CD4-positive, alpha-beta T cell treated with Interleukin-2 at 100 ng/mL for 4 hours (primary cell): ENCODE measurements at places on chromosomes 2 and 18.

GRCh38 chr2:134081238-134081938, 172.5 kb upstream of the MGAT5 start:
- DNase-seq: no peak

DNA sequence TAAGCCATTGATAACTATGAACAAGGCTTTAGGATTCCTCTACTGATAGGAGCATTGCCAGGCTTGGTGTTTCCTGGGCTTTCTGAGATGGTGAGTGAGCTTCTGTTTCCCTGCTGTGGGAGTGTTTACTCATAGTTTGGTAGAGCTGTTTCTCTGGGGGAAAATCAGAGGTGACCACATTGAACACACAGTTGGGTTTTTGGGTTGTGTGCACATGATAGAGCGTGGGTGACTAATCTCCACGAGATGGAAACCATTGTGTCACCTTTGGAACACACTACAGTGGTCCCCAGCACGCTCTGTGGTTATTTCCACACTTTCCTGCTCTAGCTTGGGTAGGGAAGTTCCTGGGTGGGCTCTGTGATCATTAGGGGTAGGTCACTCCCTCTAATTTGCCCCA, 5.4 kb downstream of the IL1R1 start:
- DNase-seq: no peak

DNA sequence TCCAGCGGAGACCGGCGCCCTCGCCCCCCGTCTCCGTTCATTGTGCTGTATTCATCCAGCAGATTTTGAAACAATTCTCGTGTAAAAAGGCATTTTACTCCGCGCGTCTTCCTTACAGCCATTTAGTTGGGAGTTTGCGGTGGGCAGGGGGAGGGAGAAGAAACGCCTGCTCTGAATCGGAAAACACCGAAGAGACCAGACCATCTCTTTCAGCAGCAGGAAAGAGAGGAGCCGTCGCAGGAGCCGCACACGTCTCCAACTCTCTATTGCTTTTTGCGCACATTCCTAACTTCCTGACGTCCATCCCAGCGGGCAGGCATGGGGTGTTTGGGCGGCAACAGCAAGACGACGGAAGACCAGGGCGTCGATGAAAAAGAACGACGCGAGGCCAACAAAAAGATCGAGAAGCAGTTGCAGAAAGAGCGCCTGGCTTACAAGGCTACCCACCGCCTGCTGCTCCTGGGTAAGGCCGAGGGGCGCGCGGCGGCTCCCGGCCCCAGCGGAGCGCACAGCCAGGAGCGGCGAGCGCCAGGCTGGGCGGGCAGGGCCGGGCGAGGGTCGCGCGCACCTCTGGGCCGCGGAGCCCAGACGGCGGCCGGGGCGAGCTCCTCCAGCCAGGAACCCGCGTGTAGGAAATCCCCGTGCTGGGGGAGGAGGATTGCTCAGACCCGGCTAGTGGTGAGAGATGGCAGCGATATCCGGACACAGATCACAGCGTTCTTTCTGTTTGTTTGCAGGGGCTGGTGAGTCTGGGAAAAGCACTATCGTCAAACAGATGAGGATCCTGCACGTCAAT, 63.2 kb downstream of the GNAL start:
- DNase-seq: no peak

- no peak for DNase-seq
Measured at GRCh38 chr2:238790833-238791230, 57.1 kb upstream of the TWIST2 start.

DNA sequence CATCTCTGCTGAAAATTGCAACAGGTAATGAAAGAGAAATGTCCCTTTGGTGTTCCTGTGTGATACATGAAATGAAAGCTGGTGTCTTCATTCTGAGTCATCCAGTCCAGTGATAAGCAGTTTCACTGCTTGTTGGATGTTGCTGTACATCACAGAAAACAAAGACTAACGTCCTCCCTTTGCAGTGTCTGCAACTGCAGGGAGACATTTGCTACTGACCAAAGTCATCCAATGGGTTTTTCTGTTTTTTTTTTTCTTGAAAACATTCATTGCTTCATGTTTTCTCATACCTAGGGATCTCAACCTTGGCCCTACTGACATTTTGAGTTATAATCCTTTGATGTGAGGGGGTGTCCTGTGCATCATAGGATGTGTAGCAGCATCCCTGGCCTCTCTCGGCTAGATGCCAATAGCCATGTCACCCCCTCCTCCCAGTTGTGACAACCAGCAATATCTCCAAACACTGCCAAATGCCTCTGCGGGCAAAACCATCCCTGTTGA, 63.6 kb upstream of the FZD5 start:
- no peak for DNase-seq

- DNase-seq: no peak
Measured at GRCh38 chr2:187459256-187459655, 11.2 kb upstream of the CALCRL start.

DNA sequence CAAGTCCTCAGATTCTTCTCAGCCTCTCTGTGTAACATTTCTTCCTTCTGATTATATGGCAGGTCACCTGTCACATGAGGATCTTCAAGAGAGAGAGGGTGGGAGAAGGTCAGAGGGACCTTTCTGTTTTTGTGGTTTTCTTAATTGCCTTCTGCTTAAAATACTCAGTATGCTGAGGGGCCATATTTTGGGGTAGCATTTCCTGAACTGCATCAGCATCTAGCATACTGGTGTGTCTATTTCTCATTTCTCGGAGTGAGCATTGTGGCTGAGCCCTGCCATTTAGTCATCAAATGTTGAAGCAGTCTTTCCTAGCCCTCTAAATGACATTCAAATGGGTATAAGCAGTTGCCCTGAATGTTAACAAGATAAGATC, 162.7 kb downstream of the MYO3B start:
- no peak for DNase-seq

DNA sequence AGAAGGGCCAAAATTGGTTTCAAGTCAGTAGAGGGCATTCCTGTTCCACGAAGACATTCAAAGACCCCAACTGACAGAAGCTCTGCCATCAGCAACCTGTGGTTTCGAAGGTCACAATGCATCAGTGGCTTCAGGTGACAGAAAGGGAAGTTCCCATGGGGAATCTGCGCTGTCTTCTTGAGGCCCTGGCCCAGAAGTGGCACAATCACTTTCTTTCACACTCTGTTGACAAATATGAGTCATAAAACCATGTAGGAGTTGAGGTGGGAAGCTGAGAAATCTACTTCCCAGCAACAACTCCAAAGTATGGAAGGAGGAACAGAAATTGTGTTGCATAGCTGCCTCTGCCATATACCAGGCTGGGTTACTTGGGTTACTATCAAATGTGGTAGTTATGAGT, 621.1 kb upstream of the FANCL start:
- DNase-seq: no peak

- DNase-seq: no peak
Measured at GRCh38 chr18:79570266-79571201, 109.1 kb upstream of the CTDP1 start.

- no peak for DNase-seq
Measured at GRCh38 chr2:37244017-37244416, 12.6 kb downstream of the NDUFAF7 start.

- no peak for DNase-seq
Measured at GRCh38 chr2:175926272-175926671, 75.8 kb downstream of the LNPK start.

- DNase-seq: no peak
Measured at GRCh38 chr18:48402953-48403352, 6.2 kb downstream of the ZBTB7C start.

DNA sequence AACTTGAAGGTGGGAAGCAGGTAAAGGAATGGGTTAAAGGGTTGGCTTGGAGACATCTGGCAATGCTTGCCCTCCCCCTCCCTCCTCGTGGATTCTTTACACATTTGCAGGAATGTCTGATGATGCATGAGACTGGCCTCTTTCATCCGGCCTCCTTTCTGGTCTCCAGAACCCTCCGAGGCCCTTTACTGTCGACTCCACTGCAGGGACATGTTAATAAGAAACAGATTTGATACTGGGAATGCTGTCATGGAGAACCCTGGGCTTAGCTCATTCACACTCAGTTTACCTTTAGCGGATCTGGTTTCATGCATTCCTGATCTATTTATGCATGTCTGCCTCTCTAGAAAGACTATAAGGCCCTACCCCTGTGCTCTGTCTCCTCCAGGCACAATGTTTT, 238.7 kb downstream of the TGIF1 start:
- no peak for DNase-seq

DNA sequence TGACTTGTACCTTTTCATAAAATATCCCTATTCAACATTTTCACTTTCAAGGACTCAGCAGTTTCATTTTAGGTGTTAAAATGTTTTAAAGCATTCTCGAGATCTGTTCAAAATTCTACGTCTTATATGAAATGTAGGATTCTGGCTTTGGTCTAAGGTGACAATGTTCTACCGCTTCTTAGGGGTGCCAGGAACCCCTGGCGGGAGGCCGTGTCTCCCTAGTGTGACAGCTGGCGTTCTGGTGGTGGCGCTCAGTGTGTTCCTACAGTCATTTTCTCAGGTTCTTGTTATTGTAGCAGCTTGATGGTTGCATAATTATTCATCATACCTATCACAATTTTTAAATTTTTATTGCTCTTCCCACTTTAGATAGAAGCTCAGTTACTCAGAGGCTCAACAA, 204.6 kb downstream of the AGAP1 start:
- DNase-seq: no peak
